C1 segment of cervical spinal cord (tissue), 14 donors: ENCODE measurements at places on chromosomes 1 and 21.

- DNase-seq = no peak
These were observed 8.1 kb downstream of the DHDDS start for GRCh38 chr1:26440259-26440658.

GRCh38 chr1:86648255-86648654, 56.1 kb upstream of the SH3GLB1 start:
- DNase-seq = no peak

DNA sequence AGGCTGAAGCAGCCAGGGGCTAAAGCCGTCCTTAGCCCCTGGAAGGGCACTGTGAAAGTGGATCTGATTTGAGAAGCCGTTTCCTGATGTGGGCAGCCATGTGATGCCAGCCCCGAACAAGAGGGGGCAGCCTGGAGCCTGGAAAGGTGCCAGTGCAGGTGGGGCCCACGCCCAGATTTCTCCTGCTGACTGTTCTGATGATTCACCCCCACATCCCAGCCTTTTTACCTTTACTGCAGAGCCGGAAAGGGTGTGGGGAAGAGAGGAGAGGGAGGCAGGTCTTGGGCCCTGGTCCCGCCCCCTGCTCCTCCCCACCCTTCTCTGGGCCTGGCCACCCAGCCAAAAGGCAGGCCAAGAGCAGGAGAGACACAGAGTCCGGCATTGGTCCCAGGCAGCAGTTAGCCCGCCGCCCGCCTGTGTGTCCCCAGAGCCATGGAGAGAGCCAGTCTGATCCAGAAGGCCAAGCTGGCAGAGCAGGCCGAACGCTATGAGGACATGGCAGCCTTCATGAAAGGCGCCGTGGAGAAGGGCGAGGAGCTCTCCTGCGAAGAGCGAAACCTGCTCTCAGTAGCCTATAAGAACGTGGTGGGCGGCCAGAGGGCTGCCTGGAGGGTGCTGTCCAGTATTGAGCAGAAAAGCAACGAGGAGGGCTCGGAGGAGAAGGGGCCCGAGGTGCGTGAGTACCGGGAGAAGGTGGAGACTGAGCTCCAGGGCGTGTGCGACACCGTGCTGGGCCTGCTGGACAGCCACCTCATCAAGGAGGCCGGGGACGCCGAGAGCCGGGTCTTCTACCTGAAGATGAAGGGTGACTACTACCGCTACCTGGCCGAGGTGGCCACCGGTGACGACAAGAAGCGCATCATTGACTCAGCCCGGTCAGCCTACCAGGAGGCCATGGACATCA, at the start of gene SFN:
TSS of gene SFN (plus strand) at position 369 of the 904 bp plus-strand sequence. CDS start at position 433, 64 bp downstream.
- DNase-seq = no peak

GRCh38 chr1:22163564-22163963, 20.7 kb upstream of the WNT4 start:
- no peak for DNase-seq

DNA sequence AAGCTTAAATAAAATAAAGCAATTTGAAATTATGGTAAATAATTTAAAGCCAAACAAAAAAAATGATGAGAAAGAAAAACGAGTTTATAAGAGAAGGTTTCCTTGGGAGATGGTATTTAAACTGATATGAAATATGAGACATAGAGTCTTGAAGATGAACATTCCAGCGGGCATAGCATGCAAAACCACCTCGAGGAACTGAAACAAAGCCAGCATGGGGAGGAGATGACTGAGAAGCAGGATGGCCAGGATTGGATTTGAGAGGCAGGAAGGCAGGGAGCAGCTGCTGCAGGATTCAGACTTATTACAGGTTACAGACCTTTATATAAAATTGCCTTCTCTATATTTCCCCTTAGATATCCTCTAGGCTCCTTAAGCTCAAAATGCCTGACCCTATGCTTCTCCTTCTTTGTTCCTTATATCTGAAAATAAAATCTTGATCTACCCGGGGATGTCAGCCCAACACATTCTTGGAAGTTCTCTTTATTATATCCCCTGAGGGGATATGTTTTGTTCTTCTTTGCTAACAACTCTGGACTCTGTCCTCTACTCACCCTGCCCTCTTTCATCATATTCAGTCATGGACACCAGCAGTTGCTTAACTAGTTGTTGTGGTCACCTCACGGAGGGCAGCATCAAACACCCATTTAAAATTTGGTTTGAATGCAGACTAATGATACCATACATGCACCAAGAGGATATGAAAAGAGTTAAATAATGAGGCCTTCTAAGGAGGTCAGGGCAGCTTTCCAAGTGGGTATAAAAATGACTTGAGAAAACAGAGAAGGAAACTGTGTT, 719.1 kb upstream of the B3GALT2 start:
- no peak for DNase-seq

GRCh38 chr1:187054862-187055757, 226.4 kb downstream of the PLA2G4A start:
- no peak for DNase-seq

- DNase-seq = no peak
These were observed 560.3 kb upstream of the ZP4 start for GRCh38 chr1:238450976-238451375.
